CD4-positive, alpha-beta memory T cell (primary cell): ENCODE measurements at places on chromosomes 12 and 14. TPM values are rescaled to one million over a fixed set of nuclear protein-coding genes. Genes with fewer than 3 reads are reported as not detected.

Gene PTPN21
- not detected for total RNA-seq

Gene TMEM121
- 5.4 TPM for total RNA-seq

DNA sequence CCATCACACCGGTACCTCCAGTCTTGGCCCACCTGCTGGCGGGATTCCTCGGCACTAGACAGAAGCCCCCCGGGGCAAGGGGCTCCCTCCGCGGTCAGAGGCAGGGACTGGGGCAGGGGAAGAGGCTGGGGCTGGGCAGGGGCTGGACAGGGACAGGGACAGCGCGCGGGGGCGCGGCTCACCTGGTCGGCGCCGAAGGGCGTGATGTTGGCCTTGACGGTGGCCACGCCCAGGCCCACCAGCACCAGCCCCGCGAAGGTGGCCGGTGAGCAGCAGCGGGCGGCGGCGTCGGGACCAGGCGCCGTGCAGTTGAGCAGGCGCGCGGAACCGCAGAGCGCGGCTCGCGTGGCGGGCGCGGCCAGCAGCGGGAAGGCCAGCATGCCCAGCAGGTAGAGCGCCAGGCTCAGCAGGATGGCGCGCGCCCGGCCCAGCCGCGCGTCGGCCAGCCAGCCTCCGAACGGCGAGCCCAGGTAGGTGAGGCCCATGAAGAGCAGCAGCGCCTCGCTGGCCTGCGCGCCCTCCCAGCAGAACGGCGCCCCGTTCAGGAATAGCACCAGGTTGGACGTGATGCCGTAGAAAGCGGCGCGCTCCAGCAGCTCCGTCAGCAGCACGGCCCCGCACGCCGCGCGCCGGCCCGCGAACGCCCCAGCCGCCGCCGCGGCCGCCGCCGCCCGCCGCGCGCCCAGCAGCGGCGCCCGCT, 392 bp downstream of the SLC15A4 start:
- DNase-seq, result no peak

Gene REM2
- 4.6 TPM for total RNA-seq

DNA sequence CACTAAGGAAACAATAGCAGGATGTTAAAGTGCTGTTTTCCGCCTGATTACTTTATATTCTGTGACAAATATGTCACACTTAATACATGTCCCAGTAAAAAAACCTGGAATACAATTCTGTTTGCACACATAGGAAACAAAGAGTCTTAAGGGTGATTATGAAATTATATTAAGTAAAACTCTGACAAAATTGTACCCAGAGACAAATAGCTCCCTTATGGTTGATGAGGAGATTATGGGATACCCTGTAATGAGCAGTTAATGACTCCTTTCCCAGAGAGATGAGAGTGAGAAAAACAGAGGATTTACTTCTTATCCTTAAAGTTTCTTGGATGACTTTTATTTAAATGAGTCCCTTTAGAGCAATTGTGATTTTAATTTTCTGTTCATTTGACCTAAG, 370.6 kb downstream of the PDZRN4 start:
- DNase-seq, result no peak

- DNase-seq, result no peak
These were observed 5.3 kb upstream of the RAB35 start for GRCh38 chr12:120121766-120122293.

- DNase-seq, result no peak
These were observed 555.6 kb downstream of the CCER1 start for GRCh38 chr12:90399357-90399756.

DNA sequence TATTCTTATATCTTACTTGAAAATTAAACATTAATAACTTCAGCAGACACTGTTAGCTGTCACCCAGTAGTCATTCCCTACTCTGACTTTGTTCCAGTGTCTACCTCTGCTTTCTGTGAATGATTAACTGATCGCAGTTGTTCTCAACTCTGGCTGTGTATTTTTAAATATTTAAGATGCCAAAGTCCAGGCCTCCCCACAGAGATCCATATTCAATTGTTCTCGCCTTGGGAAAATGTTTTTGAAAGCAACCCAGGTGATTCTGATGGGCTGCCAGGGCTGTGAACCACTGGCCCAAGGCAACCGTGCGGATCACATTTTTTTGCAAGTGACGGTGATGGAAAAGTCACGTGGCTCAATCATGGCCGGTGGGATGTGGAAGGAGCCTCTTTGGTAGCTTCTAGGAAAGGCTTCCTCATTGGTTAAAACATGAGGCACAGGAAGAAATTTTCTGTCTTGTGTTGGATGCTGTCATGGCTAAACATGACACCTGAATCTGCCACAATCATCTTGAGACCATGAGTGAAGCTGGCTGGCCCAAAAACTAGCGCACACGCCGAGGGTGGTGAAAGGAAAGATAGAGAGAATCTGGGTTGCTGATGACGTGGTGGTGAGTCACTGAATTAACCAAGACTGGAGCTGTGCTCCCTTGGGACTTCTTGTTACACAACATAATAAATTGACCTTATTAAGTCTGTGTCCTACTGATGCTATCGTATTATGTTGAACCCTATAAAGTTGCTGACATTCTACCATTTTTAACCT, 37.2 kb downstream of the RDH12 start:
- no peak for DNase-seq

Gene MMP17
- 0.32 TPM for total RNA-seq

DNA sequence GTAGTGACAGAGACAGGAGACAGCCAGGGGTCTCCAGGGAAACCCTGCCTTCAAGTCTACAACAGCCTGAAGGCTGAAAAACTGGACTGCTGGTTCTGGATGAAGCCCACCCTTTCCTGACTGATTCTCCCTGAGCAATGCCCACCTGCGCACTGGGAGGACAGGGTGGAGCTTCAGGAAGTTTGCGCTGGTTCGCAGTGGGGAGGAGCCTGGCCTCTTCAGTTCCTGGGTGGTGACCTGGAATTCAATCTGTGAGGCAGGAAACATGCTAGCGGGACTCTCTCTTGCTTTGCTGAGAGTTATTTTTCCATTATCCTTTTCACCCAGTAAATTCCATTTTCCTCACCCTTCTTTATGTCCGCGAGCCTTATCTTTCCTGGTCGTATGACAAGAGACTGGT, 600.8 kb downstream of the TRHDE start:
- no peak for DNase-seq

DNA sequence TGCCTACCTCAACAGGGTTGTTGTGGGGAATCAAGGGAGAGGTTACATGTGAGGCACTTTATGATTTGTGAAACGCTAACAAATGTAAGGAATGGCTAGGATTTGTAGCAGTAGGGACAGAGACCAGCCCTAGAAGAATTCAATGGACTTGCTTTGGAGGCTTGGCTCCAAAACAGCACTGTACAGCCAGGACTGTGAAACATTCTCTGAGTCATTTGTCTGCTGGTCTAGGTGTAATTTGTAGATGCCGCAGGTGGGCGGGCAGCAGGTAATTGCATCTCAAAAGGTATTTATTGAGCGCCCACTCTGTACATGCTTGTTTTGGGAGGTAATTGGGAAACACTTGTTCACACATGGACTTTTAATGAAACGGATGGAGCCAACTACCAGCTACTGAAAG, 11.4 kb downstream of the SLC7A8 start:
- DNase-seq, result no peak

Gene FIGNL2
- 1.2 TPM for total RNA-seq

Gene NELL2
- 257 TPM for total RNA-seq

Gene TMTC2
- 8.2 TPM for total RNA-seq

DNA sequence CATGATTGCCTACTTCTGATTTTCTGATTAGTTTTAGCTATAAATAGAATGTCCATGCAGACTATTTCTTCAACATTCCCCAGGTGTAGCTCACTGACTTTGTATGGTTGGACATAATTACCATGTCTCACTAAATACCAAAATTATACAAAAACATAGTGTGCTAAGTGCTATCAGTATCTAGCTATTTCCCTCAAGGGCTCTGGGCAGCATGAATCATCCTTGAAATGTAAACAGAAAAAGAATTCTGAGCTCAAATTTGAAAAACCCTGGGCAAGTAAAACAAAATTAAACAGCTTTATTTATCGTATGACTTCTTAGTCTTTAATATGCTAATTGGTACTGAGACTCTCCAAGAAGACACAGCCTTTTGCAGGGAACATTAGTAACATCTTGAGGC, 82.9 kb downstream of the SPATA7 start:
- DNase-seq, result no peak

DNA sequence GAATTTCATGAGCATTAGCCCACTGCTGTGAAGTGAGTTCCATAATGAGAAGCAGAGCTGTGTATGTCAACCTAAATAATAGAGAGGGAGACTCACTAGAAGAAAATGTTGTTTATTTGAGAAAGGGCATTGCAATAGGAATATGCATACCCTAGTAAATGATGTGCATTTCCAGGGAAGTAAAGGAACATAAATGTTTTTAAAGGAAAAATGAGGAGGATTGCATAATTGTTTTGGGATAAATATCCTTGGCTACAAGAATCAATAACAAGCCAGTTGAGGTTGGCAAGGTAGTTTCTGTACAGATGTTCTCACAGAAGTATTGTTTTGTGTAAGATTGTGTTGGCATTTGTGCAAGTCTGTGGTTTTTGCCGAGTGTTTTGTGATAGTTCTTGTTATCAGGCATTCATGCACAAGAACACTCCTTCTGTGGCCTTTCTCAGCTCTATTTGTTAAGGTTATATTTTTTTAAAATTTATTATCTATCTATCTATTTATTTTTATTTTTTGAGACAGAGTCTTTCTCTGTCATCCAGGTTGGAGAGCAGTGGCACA, 47.1 kb downstream of the EMP1 start:
- no peak for DNase-seq

- no peak for DNase-seq
These were observed 14.9 kb downstream of the COCH start for GRCh38 chr14:30889244-30889594.

Gene RIMBP2
- total RNA-seq, result not detected

Gene GAS2L3
- 0.64 TPM for total RNA-seq

- DNase-seq, result no peak
These were observed 127.6 kb upstream of the NCOR2 start for GRCh38 chr12:124694846-124695497.

Gene MGAT2
- total RNA-seq, result 58.7 TPM

Gene LALBA
- not detected for total RNA-seq

DNA sequence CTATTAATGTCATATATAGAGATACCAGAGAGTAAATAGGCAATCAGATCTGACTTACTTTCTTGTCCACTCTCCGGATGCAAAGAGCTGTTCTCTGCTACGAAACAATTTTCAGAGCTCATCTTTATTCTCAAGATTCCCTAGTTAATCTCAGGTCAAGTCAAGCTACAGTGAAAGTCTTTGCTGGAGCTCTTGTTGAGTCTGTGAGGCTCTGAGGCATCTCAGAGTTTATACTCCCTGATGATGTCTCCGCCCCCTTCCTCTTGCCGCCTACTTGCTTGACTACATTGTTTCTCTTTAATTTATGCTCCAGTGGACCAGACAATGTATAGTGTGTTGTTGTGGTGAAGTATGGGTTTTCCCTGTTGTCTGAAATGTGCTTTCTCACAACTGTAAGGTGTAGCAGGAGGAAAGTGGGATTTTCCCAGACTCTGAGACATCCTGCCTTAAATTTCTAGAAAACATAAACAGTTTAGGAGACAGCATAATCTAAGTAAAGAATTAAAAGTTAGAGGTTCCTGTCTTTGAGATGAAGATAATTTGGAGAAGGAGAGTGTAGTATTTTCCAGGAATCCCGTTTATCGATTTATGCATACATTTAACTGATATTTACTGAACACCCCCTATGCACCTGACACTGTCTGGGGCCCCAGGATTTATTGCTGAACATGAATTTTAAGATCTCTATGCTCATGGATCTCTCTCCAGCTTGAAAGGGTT, at the start of gene CD69:
CD69 (minus strand) TSS at position 203 of the 720 bp plus-strand sequence; CDS start at position 122, 81 bp downstream.
- peak; percentile 93 for DNase-seq

DNA sequence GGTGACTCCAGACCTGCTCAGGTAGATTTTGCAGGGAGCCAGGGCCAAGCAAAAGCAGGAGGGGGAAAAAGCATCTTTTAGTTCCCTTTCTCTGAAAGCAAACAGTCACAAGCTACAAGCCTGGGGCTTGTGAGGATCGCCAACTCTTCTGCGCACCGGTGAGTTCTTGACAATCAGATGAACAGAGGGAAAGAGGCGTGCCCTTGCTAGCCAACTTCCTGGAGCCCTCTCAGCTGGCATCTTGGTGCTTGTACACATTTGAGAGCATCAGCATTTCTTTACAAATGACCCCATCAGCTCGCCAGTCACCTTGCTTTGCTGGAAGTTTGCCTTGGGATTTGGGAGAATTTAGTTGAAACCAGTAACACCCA, 55.5 kb downstream of the ZNF664 start:
- DNase-seq, result no peak

Gene BEGAIN
- 1.6 TPM for total RNA-seq

- no peak for DNase-seq
These were observed 220.5 kb downstream of the SLC6A15 start for GRCh38 chr12:84692071-84692470.

Gene TMPRSS12
- not detected for total RNA-seq

DNA sequence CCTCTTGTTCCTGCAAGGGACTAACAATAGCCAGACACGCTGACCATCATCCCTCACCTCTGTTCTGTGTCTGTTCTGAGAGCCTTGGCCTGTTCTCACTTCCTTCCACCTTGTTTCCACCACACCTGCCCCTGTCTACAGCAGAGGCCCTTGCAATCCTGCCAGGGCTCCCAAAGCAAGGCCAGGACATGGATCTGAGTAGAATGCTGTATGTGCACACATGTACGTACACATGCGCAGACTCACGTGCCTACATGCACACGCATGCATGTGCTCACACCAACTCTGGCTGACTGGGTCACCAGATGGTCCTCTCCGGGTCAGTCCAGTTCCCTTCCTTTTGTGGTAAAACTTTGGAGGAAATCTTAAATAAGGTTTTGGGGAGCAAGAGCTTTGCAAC, 133.0 kb upstream of the C14orf180 start:
- no peak for DNase-seq

Gene ADAM21
- total RNA-seq, result not detected

DNA sequence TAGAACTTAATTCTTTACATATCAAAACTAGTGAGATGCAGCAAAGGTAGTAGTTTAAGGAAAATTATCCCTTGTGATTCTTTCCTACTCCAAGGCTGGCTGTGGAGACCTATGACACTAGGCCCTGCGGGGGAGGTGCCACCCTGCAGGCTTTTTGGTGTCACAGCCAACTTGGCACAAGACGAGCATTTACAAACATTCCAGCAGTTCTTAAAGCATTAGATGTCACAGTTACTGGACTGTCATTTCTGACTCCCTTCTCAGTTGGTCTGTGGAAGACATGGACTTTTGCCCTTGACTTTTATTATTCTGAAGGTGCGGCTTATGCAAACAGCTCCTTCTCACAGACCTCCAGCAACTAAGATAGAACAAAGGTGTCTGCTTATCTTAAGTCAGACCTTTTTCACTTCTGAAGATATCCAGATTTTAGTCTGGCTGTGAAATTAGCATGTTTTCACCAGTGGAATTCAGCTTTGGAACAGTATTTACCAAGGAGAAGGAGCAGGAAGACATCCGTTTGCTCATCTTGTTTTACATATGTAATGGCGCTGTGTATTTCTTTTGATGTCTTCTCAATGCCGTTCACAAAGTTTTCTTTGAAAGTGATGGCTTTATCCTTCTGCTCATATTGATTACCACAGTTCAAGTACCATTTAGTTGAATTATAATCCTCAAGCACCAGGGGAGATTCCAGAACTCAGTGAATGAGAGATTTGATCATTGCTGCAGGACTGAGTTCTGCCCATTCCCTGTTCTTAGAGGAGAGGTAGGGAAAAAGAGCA, 17.9 kb downstream of the SRGAP1 start:
- DNase-seq, result no peak

Gene RITA1
- total RNA-seq, result 14.2 TPM

Gene TMEM63C
- 1.7 TPM for total RNA-seq

- DNase-seq, result no peak
These were observed 8.8 kb upstream of the SMARCC2 start for GRCh38 chr12:56197921-56198635.

- DNase-seq, result peak; percentile 5
These were observed 48.0 kb downstream of the SLC17A8 start for GRCh38 chr12:100404769-100405407.

Gene CLEC9A
- not detected for total RNA-seq

- DNase-seq, result no peak
These were observed 37.5 kb upstream of the MIS18BP1 start for GRCh38 chr14:45290547-45290946.

Gene LIN7A
- not detected for total RNA-seq
